NCI-H2029 (cell line): ENCODE measurements at places on chromosomes 7 and 10.

DNA sequence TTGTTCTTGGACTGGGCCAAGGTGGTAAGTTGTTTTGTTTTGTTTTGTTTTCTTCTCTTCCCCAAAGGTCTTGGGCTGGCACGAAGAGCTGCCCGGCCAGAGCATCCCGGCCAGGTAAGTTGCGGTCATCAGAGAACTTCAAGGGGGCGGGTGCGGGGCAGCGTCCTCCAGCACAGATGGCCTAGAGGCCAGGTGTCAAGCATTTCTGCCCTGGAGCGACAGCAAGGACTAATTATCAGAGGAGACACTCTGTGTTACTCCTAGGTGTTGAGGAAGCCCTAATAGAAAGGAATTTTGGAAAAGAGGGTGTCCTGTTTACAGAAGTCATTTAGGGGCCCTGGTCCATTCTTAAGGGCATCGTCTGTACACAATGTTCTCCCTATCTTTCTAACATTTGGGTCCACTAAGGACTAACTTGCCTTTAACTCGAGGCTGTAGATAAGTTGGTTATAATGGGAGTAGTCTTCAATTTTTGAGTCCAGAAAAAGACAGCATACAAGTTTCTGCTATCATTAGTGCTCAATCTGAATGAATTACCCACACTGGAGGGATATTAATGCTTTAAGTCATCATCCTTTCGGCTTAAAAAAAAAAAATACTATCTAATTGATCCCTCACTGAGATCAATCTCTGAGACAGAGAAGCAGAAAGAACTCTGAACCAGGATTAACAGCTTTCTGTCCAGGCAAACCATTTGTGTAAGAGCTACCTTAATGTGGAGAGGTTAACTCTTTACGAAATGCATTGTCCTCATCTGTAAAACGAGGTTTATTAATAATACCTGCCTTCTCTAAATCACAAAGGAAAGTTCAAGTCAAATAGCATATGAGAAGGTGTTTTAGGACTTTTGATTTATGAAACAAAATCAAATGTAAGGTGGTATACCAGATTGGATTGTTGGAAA, 1.5 kb downstream of the ITGB8 start:
- peak; percentile 43 for DNase-seq

- DNase-seq = no peak
Observed at GRCh38 chr7:156668130-156668741, 27.7 kb downstream of the RNF32 start.

DNA sequence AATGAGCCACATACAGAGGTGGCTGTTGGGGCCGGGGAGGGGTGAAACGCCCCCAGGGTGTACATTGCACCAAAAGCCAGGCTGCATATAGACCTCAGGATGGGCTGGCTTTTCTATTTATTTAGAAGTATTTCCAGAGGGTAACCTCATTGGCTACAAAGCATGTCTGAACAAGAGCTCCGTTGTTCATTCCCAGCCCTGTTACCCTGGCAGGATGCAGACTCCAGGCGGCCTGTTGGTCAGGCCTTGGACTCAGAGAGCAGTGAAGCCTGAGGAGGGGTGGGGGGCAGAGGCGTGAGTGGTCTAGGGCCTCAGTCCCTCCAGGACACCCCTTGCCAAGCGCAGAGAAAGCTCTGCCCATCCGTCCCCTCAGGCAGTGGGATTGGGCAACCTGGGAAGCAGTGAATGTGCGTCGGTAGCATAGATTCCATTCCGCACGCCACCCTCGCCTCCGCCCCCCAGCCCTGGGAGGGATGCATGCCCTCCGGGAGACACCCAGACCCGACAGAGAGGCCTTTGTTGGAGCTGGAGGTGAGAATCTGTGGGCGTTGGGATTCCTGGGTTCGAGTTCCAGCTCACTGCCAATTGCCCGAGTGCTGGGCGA, 41.9 kb downstream of the TCF7L2 start:
- DNase-seq = no peak

DNA sequence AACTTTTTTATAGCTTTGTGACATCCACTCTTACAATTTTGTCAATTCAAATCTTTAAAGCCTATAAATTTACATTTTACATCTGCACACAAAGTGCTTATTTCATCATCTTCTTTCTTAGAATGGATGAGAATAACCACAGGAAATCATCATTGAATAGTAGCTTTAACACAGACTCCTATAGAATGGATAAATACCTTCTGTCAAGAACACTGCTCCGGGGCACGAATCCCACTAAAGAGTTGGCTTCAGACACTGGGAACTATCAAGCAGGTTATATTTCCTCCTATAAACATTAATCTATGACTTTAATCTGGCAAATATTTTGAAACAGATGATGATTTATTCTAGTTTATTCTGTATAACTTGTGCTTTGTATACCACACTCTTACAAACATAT, 269.7 kb upstream of the TPK1 start:
- DNase-seq = no peak

DNA sequence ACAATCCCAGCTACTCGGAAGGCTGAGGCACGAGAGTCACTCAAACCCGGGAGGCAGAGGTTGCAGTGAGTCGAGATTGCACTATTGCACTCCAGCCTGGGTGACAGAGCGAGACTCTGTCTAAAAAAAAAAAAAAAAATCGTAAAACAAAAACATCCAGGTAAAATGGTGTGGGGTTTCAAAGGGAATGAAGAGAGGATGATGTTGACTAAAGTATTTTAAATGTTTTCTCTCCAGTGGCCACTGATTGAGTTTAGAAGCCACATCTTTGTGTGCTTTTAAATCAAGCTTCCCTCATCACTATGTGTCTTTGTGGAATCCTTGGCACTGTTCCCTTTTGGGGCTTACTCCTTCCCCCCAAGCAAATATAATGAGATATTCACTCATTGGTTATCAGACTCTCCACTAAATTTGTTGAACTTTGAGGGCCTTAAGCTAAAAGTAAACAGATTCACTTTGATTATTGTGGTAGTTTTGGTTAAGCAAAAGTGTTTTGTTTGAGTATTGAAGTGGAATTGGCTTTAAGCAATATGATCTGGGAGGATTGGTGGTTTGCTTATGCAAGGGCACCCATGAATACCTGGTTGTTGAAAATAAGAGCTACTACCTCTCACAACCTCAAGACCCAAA, 162.9 kb downstream of the CDK14 start:
- no peak for DNase-seq

DNA sequence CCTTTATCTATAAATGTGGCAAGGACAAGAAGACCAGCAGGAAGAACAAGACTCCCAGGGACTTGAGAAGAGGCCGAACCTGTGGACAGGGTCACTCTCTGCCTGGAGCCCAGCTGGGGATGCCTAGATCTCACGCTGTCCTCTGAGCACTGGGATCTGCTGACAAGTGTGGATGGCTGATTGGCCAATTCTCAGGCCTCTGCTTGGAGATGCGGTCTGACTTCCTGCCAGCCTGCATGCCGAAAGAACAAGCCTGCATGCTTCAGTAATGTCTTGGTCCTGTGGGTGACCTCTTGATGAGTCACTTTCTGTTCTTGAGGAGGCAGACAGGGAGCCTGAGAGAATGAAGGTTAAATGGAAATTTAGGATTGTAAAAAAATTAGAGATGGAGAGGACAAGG, 84.7 kb downstream of the TMEM178B start:
- DNase-seq = no peak

DNA sequence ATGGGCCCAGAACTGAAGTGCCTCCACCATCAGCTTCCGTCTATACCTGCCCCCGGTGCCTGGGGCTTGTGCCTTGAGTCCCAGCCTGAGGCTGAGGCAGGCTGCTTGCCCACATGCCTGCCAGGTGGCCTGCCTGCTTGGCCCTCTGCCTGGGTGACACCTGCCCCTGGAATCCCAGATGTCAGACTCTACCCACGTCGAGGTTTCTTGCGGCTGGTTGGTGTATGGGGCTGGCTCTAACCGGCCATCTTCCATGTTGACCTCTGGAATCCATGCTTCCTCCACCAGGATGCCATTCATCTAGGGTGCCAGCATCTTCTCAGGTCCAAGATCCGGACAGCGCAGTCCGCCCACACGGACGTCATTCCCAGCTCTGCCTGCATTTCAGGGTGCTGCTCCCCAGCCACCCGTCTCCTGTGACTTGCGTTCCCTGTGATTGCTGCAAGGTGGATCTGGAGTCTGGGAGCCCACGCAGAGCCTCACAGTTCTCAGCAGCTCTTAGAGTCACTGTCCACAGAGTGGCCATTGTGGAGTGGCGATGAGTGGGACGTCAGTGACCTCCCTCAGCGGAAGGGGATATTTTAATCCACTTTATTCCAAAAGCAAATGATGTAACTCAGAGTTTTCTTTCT, 298.1 kb downstream of the TCERG1L start:
- no peak for DNase-seq

- DNase-seq = no peak
Observed at GRCh38 chr7:128740996-128741395, 1.8 kb downstream of the CALU start.

DNA sequence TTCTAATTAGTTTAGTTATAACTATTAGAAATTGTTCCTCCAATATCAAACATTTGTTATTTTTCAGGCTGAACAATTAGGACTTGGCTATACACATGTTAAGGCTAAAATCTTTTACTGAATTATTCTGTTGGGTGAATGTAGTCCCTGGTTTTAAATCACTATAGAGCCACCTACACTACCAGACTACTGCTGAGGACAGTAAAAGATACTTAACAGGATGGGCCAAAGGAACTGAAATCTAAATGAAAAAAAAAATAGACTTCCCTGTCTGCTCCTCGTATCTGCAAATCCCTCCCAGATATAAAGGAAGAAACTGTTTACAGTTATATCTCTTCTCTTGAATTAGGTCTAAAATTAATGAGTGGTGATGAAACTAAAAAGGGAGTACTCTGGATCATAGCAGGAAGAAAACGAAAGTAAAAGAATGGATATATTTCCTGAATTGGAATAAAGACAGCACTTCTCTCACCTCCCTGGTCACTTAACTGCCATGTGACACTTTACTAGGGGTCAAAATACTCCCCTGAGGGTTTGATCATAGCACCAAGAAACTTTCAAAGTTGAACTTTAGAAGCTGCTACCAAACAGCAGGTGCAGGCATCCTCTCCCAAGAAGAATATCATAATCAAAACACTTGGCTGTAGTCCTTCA, 12.7 kb downstream of the FBXW4 start:
- DNase-seq = no peak

DNA sequence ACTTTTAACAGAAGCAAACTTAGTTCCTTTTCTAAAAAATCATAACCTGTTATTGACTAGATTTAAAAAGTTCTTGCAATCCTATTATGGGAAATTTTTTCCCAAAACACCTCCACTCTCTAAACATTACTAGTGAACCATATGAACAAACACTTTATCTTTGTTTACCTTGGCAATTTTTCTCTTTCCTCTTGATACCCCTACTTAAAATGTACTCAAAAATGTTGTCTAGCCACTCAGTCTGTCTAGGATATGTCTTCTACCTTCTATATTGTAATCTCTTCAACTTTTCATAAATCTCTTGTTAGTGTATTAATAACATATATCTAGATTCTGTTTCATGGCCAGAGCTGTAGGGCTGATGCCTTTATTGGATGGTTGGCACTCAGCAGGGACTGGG, 630.0 kb upstream of the GRM3 start:
- no peak for DNase-seq

DNA sequence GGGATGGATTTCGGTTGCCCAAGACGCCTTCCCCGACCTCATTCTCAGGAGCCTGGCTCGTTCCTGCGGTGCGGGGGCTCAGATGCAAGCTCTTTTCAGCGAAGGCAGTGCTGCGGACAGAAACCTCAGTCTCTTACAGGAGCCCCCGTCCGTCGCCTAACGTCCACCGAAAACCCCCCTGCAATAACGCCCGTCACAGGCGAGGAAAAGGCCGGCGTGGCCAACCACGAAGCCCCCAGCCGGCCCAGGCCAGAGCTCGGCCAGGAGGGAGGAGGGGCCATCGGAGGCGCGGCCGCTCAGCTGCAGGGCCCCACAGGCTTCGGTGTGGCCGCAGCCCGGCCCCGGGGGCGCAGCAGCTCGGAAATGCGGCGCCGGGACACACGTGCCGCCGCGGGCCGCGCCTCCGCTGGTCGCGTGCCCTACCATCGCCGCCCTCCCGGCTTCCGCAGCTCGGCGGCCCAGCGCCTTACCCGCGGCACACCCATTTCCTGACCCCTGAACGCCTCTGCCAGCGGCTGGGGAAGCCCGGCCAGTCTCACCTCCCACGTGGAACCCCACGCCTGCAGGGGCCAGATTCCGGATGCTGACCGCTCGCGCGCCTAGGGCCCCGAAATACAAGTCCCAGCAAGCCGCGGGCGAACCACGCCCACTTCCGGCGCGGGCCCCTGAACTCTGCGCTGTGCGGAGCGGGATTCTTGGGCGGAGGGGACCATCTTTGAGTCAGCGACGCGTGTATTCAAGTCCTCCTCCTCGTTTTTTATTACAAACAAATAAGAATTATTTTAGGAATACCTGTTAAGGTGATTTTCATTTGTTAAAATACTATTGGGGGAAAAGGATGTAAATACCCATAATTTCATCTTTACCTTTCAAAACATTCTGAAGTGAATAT, at the start of gene ZNF239:
Gene ZNF239 (minus strand): TSS at position 616 of the 892 bp plus-strand sequence. CDS start 16,537 bp downstream, outside the sequence.
- peak; percentile 16 for DNase-seq

GRCh38 chr7:131691454-131692130, 135.2 kb upstream of the PODXL start:
- no peak for DNase-seq

DNA sequence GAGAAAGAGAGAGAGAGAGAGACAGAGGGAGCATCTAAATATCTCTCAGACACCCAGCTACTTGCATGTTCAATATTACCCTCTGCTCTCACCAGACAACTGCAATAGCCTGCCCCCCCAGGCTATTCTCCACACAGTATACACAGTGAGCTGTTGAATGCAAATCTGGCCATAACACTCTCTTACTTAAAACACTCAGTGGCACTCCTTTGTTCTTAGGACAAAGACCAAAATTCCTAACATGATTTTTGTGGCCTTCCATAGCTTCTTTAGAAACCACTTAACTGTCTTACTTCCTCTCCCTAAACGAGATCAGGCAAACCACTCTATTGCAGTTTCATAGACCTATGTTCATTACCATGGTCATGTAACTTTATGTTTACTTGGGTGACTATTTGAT, 903.6 kb upstream of the AUTS2 start:
- no peak for DNase-seq

DNA sequence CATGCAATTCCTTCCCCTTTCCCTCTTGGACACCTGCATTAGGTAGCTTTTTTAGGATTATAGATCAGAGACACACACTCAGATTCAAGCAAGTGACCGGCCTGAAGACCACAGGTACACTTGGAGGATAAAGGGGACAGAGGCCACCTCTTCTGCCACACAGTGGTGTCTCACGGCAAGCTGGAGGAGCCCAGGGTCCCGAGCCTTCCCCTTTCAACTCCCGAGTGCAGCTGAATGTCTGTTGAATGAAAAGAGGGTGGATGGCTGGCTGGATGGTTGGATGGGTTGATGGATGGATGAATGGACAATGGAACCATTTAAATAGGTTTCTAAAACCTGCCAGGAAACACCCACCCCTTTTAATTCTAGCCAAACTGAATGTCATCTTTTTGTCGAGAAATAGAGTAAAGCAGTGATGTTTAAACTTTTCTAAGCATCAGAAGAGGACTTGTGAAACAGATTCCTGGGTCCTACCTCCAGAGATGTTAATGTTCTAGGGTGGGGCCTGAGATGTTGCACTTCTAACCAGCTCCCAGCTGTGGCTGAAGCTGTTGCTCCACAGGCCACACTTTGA, 49.2 kb upstream of the ZMIZ1 start:
- DNase-seq = no peak

- DNase-seq = no peak
Observed at GRCh38 chr10:61183967-61184366, 240.0 kb upstream of the RHOBTB1 start.

- DNase-seq = no peak
Observed at GRCh38 chr7:1939434-1940401, 269.6 kb downstream of the ELFN1 start.

- no peak for DNase-seq
Observed at GRCh38 chr10:22475651-22476600, 130.6 kb downstream of the SPAG6 start.
